ENCODE measurements at places on chromosomes 4 and X. TPM values are rescaled to one million over a fixed set of nuclear protein-coding genes. Genes with fewer than 3 reads are reported as not detected.

DNA sequence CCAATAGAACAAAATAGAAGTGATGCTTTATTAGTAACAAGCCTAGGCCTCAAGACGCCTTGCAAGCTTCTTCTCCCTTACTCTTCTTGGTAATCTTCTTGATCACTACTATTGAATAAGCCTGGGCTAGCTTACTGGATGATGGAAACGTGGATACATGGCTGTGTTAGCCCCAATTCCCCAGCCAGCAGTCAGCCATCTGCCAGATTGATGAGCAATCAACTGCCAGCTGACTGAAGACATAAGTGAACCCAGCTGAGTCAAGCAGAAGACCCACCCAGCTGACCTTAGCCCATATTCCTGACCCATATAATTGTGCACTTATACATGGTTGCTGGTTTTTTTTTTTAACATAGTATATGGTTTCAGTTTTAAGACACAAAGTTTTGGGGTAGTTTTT is 130.4 kb downstream of the DHX15 start:
- DNase-seq: no peak
- H3K27ac ChIP-seq: no peak overlapping the region
- no peaks in the 10 kb centered on the region for H3K27me3 ChIP-seq

TLR10 gene
- total RNA-seq: 1.0 TPM

SOD3 gene
- 175 TPM for total RNA-seq

GRCh38 chr4:30847167-30847566 is 127.0 kb downstream of the PCDH7 start:
- no peak for DNase-seq
- H3K4me1 ChIP-seq: no peaks in the 10 kb centered on the region
- H3K36me3 ChIP-seq: no peaks in the 10 kb centered on the region
- H3K27ac ChIP-seq: no peak overlapping the region
- H3K27me3 ChIP-seq: no peaks in the 10 kb centered on the region

GRCh38 chr4:30256116-30256832 is 463.9 kb upstream of the PCDH7 start:
- DNase-seq: no peak
- H3K27ac ChIP-seq: no peak overlapping the region
- no peaks in the 10 kb centered on the region for H3K27me3 ChIP-seq
- H3K4me1 ChIP-seq: no peaks in the 10 kb centered on the region
- H3K4me3 ChIP-seq: no peak overlapping the region
- H3K36me3 ChIP-seq: no peaks in the 10 kb centered on the region

- no peaks in the 10 kb centered on the region for H3K36me3 ChIP-seq
- H3K27ac ChIP-seq: no peak overlapping the region
- H3K4me3 ChIP-seq: no peak overlapping the region
- DNase-seq: no peak
- H3K4me1 ChIP-seq: no peaks in the 10 kb centered on the region
- no peaks in the 10 kb centered on the region for H3K27me3 ChIP-seq
Measured at GRCh38 chrX:38860106-38861013, 59.1 kb downstream of the MID1IP1 start.

- no peak for DNase-seq
- H3K4me1 ChIP-seq: no peaks in the 10 kb centered on the region
- H3K36me3 ChIP-seq: no peaks in the 10 kb centered on the region
- no peak overlapping the region for H3K27ac ChIP-seq
- H3K27me3 ChIP-seq: no peaks in the 10 kb centered on the region
Measured at GRCh38 chr4:116942315-116942714, 143.1 kb downstream of the TRAM1L1 start.

STOX2 gene
- 29.7 TPM for total RNA-seq

- H3K27ac ChIP-seq: no peak overlapping the region
- peak; percentile 48 for DNase-seq
- no peak overlapping the region for H3K4me3 ChIP-seq
Measured at GRCh38 chr4:1988327-1988724, 20.4 kb downstream of the NELFA start.

ART3 gene
- total RNA-seq: not detected

DNA sequence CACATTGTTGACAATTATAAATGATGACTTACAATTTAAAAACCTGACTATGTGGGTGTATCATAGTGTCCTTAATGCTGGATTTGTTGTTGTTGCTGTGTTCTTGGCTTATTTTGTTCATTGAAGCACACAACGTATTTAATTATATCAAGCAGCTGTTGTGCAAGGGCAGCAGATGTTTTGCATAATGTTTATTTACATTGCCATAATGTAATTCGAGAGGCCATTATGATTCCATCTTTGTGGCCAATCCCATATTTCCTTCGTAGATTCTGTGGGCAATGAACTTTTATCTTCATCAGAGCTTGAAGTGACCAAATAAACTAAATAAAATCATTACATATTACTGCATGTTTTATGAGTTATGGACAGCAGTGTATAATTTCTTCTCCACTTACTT is 422.6 kb upstream of the GALNTL6 start:
- H3K36me3 ChIP-seq: no peaks in the 10 kb centered on the region
- H3K27ac ChIP-seq: no peak overlapping the region
- no peak overlapping the region for H3K4me3 ChIP-seq
- H3K4me1 ChIP-seq: no peaks in the 10 kb centered on the region

MAGEB2 gene
- not detected for total RNA-seq

DNA sequence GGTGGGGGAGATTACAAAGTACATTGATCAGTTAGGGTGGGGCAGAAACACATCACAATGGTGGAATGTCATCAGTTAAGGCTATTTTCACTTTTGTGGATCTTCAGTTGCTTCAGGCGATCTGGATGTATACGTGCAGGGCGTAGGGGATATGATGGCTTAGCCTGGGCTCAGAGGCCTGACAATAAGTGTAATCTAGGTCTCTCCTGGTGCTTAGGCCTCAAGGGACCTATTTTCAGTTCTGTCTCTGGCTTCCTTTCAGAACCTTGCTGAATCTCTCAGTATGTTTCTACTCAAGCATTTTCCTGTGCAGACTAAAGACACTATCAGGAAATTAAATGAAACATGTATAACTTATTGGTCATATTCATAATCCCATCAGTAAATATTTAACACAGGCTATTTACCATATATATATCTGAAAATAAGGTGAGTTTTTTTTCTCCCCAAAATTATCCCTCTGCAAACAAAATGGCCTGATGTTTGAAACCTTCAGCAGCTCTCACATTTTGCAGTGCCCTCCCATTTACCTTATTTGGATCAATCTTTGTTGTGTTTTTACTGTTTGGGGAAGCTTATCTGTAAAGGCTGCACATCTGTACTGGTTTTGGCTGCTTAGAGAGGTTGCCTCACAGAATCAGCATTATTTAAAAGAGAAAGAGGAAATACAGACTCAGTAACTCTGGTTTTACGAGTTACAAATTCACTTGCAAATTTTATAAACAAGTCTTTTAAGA is 2.3 kb upstream of the ZCCHC4 start:
- H3K36me3 ChIP-seq: no peaks in the 10 kb centered on the region
- H3K4me3 ChIP-seq: no peak overlapping the region
- H3K27me3 ChIP-seq: no peaks in the 10 kb centered on the region
- no peak overlapping the region for H3K27ac ChIP-seq
- peaks cover 9% of the 10 kb centered on the region for H3K4me1 ChIP-seq
- no peak for DNase-seq

- H3K4me1 ChIP-seq: no peaks in the 10 kb centered on the region
- no peak overlapping the region for H3K27ac ChIP-seq
Measured at GRCh38 chr4:140837736-140838135, 81.6 kb upstream of the TBC1D9 start.

GRCh38 chr4:47642985-47643760 is 158.1 kb downstream of the ATP10D start:
- H3K36me3 ChIP-seq: no peaks in the 10 kb centered on the region
- H3K4me1 ChIP-seq: no peaks in the 10 kb centered on the region
- DNase-seq: no peak
- no peak overlapping the region for H3K27ac ChIP-seq

- no peaks in the 10 kb centered on the region for H3K4me1 ChIP-seq
- H3K27me3 ChIP-seq: no peaks in the 10 kb centered on the region
- no peaks in the 10 kb centered on the region for H3K36me3 ChIP-seq
Measured at GRCh38 chr4:144174401-144175067, 34.0 kb upstream of the GYPA start.

CHRNA9 gene
- not detected for total RNA-seq

SYNPO2 gene
- total RNA-seq: 8.4 TPM

GPR82 gene
- total RNA-seq: 0.74 TPM
